Activated T-cell treated with anti-CD3 and anti-CD28 coated beads, Interleukin-2, amount 50 U/mL, for 72 hours (primary cell): ENCODE measurements at places on chromosomes 2 and 18. TPM values are rescaled to one million over a fixed set of nuclear protein-coding genes. Genes with fewer than 3 reads are reported as not detected.
A peak's percentile ranks its signal among the peaks of the same experiment; 100 is the strongest.

The TRIM43 gene
- not detected for total RNA-seq

The PARD3B gene
- 0.74 TPM for total RNA-seq

The HOXD13 gene
- total RNA-seq = not detected

The RNF125 gene
- 43.3 TPM for total RNA-seq

The TET3 gene
- total RNA-seq = 19.7 TPM

The AKAIN1 gene
- total RNA-seq = not detected

GRCh38 chr18:48342581-48342980, 66.6 kb downstream of the ZBTB7C start:
- H3K4me3 ChIP-seq = no peak overlapping the region
- H3K36me3 ChIP-seq = no peaks in the 10 kb centered on the region
- no peaks in the 10 kb centered on the region for H3K4me1 ChIP-seq
- H3K27ac ChIP-seq = no peak overlapping the region
- no peak for DNase-seq

DNA sequence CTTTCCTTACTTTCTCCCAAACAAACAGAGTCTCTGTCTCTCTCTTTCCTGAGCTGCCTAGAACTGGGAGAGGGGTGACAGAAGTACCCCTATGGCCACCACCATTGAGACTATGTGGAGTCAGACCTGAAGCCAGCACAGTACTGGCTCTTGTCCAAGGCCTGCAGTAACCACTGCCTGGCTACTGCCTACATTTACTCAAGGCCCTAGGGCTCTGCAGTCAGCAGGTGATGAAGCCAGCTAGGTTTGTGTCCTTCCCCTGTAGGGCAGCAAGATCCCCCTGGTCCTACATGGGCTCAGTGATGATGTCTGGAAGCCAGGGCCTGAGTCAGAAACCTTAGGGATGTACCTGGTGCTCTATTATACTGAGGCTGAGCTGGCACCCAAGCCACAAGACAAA, 12.2 kb downstream of the MYO3B start:
- peaks cover 4% of the 10 kb centered on the region for H3K36me3 ChIP-seq
- peaks cover 14% of the 10 kb centered on the region for H3K27me3 ChIP-seq
- no peak overlapping the region for H3K4me3 ChIP-seq
- H3K27ac ChIP-seq = no peak overlapping the region

DNA sequence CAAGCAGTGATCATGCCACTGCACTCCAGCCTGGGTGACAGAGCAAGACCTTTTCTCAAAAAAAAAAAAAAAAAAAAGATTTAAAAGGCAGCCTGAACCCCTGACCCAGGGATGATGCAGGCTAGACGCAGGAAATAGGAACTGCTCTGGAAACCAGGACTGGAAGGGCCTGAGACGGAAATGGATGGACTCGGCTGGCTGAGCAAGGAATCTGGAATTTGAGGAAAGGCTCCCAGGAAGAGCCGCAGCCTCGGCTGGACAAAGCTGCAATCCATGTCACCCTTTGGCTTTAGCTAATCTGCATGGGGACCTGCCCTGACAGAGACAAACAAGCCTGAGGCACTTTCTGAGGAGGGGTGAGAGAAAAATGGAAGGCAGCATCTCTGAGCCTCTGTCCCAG, 55.0 kb upstream of the DAPL1 start:
- peaks cover 12% of the 10 kb centered on the region for H3K27me3 ChIP-seq
- no peaks in the 10 kb centered on the region for H3K36me3 ChIP-seq
- H3K4me3 ChIP-seq = no peak overlapping the region

GRCh38 chr18:59387687-59388565, 28.9 kb upstream of the LMAN1 start:
- no peak for DNase-seq
- H3K27ac ChIP-seq = no peak overlapping the region
- no peak overlapping the region for H3K4me3 ChIP-seq
- no peaks in the 10 kb centered on the region for H3K36me3 ChIP-seq

DNA sequence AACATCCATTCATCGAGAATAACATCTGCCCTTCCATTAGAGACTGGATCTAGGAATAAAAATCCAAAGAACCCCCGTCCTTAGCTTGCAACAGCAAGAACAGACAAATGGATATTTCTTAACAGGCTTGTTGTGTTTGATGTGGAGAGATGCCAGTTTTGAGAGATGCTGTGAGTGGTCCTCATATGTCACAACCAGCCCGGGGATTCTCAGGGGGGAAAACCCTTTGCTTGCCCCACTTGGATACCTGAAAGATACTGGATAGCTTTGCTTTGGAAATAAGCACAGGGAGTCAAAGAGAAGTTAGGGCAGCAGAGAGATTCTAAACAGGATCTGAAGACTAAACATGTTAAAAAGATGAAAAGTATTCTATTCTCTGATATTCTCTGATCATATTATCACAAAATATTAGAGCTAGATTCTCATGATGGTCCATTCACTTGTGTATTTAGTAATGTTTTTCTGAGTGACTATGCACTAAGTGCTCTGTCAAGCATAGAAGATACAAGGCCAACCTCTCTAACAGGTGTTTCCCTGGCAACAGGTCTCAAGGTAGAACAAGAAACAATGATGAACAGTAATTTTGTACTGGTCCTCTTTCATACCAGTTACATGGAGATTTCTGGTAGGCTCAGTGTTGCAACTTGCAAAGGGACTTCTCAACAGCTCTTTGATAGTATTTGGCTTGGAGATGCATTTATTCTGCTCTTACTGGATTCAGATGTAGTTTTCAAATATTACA, 348.2 kb downstream of the MYCN start:
- no peaks in the 10 kb centered on the region for H3K36me3 ChIP-seq
- H3K27me3 ChIP-seq = peaks cover 3% of the 10 kb centered on the region
- H3K4me1 ChIP-seq = no peaks in the 10 kb centered on the region
- no peak overlapping the region for H3K4me3 ChIP-seq

DNA sequence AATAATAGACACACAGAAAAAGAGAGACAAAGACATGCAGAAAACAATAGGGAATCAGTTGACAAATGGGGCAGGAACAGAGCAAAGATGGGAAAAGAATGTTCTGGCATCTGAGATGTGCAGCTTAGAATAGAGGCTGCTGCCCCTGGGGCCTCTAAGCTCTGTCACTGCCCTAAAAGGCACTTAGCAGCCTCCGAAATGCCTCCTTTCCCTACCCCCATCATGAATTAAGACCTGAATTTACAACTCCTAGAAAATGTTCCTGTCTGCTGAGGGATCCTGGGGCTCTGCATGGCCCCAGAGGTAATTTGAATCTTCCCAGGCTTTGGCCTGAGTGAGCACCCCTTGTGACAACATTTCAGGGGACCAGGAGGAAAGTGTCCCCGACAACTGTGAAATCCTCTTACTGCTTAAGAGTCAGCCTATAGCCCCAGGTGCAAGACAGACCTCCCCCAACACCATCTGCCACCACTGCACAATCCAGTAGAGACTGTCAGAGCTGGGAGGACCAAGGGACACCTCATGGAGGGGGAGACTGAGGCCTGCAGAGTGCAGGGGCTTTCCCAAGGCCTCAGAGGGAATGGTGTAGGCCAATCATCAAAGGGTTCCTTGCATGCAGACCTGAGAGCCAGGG, 24.8 kb downstream of the MRPL35 start:
- no peaks in the 10 kb centered on the region for H3K27me3 ChIP-seq
- no peaks in the 10 kb centered on the region for H3K36me3 ChIP-seq
- DNase-seq = no peak
- H3K4me3 ChIP-seq = no peak overlapping the region
- no peak overlapping the region for H3K27ac ChIP-seq

GRCh38 chr2:71669058-71669456, 215.7 kb downstream of the DYSF start:
- H3K4me3 ChIP-seq = no peak overlapping the region
- no peaks in the 10 kb centered on the region for H3K4me1 ChIP-seq
- H3K36me3 ChIP-seq = no peaks in the 10 kb centered on the region
- DNase-seq = no peak

DNA sequence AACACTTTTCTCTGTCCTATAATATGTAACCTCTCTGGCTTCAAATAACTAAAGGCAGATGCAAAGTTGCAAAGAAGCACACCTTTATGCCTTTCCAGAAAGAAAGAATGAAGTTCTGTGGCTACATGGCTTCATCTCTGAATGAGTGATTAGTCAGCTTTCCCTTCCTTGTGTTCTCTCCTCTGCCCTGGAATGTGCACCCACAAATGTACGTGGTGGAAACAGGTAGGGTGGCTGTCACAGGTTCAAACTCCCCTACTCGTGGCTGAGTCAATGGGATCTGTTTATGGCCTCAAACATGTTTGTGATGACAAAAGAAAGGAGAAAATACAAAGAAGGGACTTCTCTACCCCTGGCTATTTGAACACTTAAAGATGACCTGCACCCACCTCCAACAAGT, 55.5 kb upstream of the ACVR2A start:
- H3K4me3 ChIP-seq = no peak overlapping the region
- no peaks in the 10 kb centered on the region for H3K27me3 ChIP-seq
- H3K27ac ChIP-seq = no peak overlapping the region
- H3K4me1 ChIP-seq = no peaks in the 10 kb centered on the region
- H3K36me3 ChIP-seq = no peaks in the 10 kb centered on the region
- no peak for DNase-seq

- peaks cover 10% of the 10 kb centered on the region for H3K36me3 ChIP-seq
- peaks cover 29% of the 10 kb centered on the region for H3K27me3 ChIP-seq
- H3K27ac ChIP-seq = no peak overlapping the region
These were observed 46.4 kb upstream of the SIX3 start for GRCh38 chr2:44895061-44895460.

DNA sequence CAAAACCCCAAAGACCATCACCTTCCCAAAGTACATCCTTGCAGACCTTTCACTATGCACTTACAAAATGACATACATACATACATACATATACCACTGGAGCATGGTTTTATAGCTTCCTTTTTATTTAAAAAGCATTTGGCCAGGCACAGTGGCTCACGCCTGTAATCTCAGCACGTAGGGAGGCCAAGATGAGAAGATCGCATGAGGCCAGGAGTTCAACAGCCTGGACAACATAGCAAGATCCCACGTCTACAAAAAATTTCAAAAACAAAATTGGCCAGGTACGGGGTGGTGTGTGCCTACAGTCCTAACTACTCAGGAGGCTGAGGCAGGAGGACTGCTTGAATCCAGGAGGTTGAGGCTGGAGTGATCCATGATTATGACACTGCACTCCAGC, 29.9 kb upstream of the ADAM17 start:
- peaks cover 9% of the 10 kb centered on the region for H3K4me1 ChIP-seq
- H3K36me3 ChIP-seq = peaks cover 10% of the 10 kb centered on the region
- no peak for DNase-seq
- no peak overlapping the region for H3K4me3 ChIP-seq
- no peaks in the 10 kb centered on the region for H3K27me3 ChIP-seq
- H3K27ac ChIP-seq = peak overlapping the region; percentile 38

DNA sequence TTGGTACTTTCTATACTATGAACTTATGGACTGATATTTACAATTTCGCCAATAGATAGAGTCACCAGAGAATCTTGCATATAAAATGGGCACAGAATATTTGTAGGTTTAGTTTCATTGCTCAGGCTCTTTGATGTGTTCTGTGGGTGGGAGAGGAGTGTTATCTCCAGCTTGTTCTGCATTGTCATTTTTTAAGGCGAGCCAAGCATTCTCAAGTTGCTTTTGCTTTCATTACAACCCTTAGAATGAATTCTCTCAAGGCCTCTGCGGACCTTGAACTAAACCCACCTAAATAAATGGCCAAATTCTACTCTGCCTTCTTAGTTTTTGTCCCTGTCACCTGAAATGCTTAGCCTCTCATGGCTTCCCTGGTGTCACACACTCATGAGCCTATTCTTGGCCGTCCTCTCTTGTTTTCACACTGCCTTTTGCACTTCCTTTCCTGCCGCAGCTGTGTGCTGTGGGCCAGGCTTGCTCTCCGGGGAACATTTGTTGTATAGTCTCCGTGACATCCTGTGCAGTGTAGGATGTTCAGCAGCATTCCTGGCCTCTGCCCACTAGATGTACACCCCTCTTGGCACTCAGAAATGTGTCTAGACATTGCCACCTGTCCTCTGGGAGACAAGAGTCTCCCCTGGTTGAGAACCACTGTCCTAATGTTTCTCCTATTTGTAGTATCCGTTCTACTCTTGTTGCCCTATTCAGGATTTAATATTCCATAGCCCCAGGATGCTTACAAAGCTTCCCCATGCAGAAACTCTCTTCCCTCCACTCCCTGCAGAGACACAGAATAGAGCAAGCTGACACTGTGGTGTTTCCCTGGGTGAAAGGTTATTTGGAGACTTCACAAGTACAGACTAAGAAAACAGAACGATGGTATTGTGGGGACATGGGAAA, 255.6 kb downstream of the PTPRM start:
- H3K36me3 ChIP-seq = no peaks in the 10 kb centered on the region
- DNase-seq = no peak
- H3K27ac ChIP-seq = no peak overlapping the region
- H3K27me3 ChIP-seq = no peaks in the 10 kb centered on the region
- H3K4me1 ChIP-seq = peaks cover 5% of the 10 kb centered on the region
- no peak overlapping the region for H3K4me3 ChIP-seq

DNA sequence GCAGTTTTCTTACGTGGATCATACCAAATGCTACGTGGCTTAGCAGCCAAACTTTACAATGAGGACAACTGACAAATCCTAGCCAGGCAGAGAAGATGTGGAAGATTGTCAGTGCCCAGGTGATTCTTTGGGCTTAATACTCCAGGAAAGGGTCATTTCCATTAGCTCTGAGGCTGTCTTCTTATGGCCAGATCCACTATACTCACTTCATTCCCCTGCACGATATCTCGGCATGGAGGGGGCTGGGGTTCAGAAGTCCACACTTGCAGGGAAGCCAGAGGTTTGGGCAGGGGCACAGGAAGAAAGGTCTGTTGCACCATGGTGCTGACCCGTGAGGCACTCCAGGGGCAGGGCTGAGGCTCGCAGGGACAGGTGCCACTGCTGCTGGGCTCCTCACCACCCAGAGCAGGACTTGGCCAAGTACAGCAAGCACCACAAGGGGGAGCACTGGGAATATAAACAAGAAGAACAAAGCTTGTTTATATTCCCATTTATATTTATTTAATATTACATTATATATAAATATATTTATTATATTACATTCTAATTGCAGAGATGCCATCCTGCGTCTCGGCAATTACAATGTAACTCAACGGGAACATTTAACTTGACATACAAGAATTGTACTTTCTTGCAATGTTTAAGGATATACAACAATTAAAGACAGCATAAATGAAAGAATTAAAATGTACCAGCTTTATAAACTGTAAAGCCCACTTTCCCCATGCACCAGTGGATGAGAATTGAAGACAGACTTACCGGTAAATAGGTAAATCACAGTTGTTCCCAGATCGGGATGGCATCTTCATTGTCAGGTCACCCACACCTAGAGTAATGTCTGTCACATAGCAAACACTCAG, 27.2 kb downstream of the CLUL1 start:
- DNase-seq = peak; percentile 71
- H3K36me3 ChIP-seq = no peaks in the 10 kb centered on the region
- no peaks in the 10 kb centered on the region for H3K4me1 ChIP-seq
- H3K27me3 ChIP-seq = peaks cover 11% of the 10 kb centered on the region
- no peak overlapping the region for H3K27ac ChIP-seq

DNA sequence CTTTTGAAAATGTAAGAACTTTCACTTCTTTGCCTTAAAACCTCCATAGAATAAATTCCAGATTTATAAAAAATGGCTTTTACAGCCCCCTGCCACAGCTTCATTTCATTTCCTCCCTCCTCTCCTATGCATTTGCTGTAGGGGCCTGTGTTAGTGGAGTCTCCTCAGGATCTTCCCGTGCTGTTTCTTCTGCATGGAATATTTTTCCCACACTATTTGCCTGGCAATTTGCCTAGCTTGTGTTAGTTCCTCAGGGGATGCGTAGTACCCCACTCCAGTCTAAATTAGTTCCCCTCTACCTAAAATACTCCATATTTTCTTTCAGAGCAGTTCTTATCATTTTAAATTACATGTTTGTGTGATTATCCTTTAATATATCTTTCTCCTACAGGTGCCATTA, 262.2 kb downstream of the PLCL1 start:
- H3K4me1 ChIP-seq = peaks cover 7% of the 10 kb centered on the region
- H3K27ac ChIP-seq = no peak overlapping the region
- H3K36me3 ChIP-seq = no peaks in the 10 kb centered on the region
- no peaks in the 10 kb centered on the region for H3K27me3 ChIP-seq
- DNase-seq = no peak
- no peak overlapping the region for H3K4me3 ChIP-seq
